Amniotic epithelial cell (primary cell): ENCODE measurements at places on chromosomes 7 and 10.

GRCh38 chr7:130240240-130240639, 26.4 kb upstream of the CPA2 start:
- DNase-seq, result no peak

DNA sequence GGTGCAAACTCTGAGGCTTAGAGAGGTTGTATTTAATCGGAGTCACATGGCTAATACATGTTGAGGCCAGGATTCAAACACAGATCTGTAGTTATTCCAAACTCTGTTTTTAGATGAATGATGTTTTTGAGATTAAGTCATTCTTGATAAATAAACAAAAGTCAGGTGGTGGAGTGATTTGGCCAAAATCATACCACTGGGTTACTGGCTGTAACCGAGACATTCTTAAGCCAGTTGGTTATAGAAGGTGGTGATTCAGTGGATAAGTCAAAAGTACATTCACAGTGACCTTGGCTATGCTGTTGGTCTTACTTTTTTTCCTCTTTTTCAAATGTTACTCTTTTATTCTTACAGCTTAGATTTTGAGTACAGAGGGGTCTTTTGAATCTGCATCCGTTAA, 361.4 kb downstream of the KIF20B start:
- DNase-seq, result peak; percentile 58

DNA sequence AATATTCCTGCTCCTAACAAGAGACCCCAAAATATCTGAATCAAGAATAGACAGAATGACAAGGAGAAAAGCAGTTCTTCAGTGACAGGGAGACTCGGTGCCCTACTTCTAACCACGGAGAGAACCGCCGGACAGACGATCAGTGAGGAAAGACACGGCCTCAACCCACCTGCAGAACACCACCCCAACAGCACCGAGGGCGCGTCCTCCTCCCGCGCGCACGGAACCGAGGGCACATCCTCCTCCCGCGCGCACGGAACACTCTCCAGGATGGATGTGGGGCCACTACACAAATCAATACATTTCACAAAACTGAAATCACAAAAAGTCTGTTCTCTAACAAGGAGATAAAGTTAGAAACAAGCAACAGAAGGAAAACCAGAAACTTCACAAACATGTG, 9.7 kb upstream of the ADAM8 start:
- DNase-seq, result no peak

- no peak for DNase-seq
These were observed 35.6 kb upstream of the GTF2IRD1 start for GRCh38 chr7:74418076-74418475.

GRCh38 chr10:86878983-86879713, 78.3 kb downstream of the MMRN2 start:
- no peak for DNase-seq

- no peak for DNase-seq
These were observed 22.7 kb downstream of the HOXA1 start for GRCh38 chr7:27073076-27073475.

GRCh38 chr7:116426428-116427156, 72.9 kb upstream of the CAV2 start:
- peak; percentile 66 for DNase-seq

GRCh38 chr10:14413523-14413922, 82.8 kb upstream of the FRMD4A start:
- peak; percentile 31 for DNase-seq
